ENCODE measurements at places on chromosomes 2 and 18.

GRCh38 chr2:118242216-118242615 is 153.9 kb downstream of the INSIG2 start:
- DNase-seq: no peak

GRCh38 chr2:104577143-104577542 is 276.8 kb upstream of the POU3F3 start:
- no peak for DNase-seq

DNA sequence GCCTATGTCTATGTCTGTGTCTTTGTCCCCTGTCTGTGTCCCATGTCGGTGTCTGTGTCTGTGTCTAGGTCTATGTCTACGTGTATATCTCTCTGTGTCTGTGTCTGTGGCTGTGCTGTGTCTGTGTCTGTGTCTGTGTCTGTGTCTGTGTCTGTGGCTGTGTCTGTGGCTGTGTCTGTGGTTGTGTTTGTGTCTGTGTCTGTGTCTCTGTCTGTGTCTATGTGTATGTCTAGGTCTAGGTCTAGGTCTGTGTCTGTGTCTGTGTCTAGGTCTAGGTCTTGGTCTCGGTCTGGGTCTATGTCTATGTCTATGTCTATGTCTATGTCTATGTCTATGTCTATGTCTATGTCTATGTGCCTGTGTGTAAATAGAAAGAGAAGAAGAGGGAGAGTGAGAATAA is 11.9 kb downstream of the IL1R2 start:
- no peak for DNase-seq

DNA sequence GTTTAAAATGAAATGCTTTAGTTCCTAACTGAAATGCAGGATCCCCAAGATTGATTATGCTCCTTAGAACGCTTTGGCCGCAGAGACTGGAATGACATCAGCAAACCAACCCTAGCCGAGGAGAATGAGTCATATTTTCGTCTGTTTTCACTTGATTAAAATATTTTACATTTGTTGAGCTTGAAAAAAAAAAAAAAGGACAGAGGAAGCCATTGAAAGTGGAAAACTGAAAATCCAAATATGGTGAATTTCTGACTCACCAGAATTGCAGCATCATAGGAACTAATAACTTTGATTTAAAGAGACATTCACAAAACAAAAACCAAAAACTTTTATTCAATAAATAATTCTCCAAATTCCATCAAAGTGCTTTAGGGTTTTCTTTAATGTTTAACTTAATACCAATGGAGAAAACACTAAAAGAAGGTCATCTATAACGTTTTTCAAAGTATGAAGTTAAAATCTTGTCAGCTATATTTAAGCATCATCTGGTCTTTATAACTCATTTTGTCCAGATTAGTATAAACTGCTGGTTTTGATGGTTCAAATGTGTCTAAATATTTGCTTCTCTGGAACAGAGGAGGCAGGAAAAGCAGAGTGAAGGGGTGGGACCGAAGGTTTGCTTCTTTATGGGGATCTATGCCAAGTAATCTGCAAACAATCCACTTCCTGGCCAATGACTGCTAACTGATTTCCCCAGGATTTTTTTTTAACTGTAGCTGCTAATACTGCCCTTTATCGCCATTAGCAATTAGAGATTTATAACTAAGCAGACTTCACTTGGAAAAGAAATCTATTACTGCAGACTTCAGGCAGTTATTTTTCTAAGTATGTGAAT is 30.9 kb upstream of the COL5A2 start:
- DNase-seq: no peak

- DNase-seq: no peak
Measured at GRCh38 chr2:201777869-201778268, 2.9 kb downstream of the ALS2 start.

DNA sequence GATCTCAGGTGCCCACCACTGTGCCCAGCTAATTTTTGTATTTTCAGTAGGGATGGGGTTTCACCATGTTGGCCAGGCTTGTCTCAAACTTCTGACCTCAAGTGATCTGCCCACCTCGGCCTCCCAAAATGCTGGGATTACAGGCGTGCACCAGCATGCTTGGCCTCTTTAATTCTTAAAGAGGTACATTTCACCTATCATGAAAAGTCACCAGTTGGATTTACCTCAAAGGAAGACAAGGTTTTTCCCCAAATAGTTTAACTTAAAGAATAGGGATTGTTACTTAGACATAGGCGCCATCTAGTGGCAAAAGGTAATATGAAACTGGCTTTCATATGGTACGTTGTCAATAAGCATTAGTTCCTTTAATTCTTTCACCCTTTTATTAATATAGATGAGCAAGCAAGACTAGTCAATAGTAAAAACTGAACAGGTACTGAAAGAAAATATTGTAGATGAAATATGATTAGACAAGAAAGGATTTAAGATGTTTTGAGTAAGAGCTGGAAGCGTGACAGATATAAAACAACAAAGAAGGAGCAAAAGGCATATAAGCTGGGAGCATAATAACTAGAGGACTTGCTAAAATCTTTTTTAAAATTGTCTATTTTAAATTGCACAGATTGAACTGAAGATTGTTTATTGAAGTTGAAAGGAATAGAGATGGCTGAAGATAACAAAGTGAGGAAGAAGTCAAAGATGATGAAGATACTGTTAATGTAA is 35.0 kb upstream of the PSMD14 start:
- DNase-seq: peak; percentile 60

DNA sequence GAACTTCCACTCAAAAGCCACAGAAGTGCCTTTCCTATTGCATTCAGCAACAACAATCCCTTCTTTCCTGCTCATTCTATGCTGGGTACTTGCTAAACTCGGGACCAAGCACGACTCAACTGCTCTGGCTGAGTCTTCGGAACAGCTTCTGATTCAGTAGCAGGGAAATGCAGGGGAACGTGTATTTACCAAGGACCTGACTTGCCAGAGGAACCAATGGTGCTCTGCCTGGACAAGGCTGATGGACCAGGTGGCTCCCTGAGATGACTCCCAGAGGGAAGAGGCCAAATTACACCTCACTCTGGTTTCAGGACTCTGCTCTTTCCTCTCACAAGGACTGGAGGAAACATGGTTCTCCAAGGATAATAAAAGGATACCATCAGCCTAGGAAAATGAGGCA is 12.2 kb downstream of the CXCR2 start:
- DNase-seq: no peak
